ENCODE measurements at places on chromosomes 6 and 20.

DNA sequence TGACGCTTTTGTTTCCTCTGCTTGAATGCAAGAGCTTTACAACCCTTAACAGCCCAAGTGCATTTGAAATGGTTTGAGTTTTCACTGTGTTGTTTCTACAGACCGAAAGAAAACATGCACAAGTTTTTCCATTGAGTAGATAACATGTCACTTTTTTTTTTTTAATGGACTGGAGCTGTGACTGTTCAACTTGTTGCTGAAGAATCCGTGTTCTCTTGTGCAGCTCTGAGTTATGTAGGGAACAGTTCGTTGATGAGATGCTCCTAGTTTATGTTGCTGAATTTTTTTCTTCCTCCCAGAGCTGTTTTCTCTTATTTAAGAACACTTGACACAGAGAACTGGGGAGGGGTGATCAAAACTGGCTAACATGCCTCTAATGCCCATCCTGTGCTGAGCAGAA, 89.3 kb downstream of the DTD1 start:
- no peak for DNase-seq

GRCh38 chr6:45965792-45966191, 49.9 kb downstream of the CLIC5 start:
- no peak for DNase-seq

GRCh38 chr6:143406673-143407072, 43.8 kb downstream of the ADAT2 start:
- DNase-seq, result no peak

GRCh38 chr20:24795436-24795835, 153.6 kb upstream of the CST7 start:
- DNase-seq, result no peak

- no peak for DNase-seq
Observed at GRCh38 chr6:17227403-17227802, 53.8 kb upstream of the RBM24 start.

DNA sequence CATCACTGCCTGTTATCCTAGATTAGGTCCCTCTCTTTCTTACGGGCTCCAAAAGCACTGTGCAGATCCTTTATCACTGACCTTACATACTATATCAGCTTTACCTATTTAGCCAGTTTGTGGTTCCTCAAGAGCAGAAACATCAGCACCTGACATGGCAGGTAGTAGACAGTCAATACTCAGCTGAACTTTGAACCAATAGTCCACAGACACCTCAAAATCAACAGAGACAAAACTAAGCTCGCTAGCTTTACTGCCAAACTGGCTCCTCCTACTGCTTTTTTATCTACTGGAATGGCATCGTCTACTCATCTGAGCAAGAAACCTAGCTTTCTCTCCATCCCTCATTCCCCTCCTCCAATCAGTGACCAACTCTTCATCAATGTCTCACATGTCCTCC, 5.6 kb downstream of the IL17A start:
- no peak for DNase-seq

DNA sequence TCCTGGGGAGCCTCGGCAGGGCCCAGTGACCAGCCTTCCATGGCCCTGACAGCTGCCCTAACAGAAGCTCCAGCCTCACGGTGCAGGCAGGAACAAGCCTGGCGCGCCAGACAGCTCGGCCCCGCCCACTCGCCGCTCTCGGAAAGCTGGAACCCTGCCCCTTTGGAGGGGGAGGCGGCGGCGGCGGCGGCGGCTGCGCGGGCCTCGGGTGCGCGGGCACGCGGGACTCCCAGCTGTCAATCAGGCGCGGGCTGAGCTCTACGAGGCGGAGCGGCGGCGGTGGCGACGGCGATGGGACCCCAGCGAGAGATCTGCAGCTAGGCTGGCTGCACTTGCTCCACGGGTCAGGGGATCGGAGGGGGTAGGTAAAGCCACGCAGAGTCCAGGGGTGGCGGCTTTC, at the start of gene NRSN1:
Gene NRSN1, plus strand, starts transcription at position 236 of the 400 bp plus-strand sequence. CDS start 8,113 bp downstream, outside the sequence.
- DNase-seq, result peak; percentile 33

- no peak for DNase-seq
Observed at GRCh38 chr6:169513478-169514193, 188.2 kb downstream of the WDR27 start.

GRCh38 chr6:167703781-167704180, 122.9 kb upstream of the AFDN start:
- DNase-seq, result no peak

- no peak for DNase-seq
Observed at GRCh38 chr6:7129360-7129759, 21.6 kb downstream of the RREB1 start.

GRCh38 chr6:21749754-21750153, 156.2 kb downstream of the SOX4 start:
- DNase-seq, result no peak

DNA sequence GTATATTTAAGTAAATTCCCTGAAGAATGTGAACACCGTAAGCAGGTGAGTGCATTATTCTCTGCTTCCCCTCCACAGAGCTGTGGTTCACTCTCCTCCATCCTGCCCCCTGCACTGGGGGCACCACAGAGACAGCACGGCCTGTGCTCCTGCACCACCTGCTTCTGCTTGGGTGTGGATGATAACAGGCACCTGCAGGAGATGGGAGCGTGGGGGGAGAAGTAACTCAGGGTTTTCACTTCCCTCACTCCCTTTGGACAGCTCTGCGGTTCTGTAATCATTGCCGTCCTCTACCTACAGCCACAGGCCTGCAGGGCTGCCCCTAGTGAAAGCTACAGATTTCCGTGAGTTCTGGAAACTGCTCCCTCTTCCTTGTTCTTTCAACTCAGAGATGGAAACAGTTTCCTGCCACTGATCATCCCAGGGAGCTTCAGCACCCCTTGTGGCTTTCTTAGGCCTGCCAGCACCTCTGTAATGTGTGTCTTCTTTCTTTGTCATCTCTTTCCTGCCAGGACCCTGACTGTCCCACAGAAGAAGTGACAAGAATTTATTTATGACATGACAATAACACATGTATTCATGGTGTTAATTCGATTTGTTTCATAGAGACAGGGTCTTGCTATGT, 21.3 kb upstream of the MICB start:
- no peak for DNase-seq

- DNase-seq, result no peak
Observed at GRCh38 chr6:36612101-36612625, 18.0 kb downstream of the SRSF3 start.

DNA sequence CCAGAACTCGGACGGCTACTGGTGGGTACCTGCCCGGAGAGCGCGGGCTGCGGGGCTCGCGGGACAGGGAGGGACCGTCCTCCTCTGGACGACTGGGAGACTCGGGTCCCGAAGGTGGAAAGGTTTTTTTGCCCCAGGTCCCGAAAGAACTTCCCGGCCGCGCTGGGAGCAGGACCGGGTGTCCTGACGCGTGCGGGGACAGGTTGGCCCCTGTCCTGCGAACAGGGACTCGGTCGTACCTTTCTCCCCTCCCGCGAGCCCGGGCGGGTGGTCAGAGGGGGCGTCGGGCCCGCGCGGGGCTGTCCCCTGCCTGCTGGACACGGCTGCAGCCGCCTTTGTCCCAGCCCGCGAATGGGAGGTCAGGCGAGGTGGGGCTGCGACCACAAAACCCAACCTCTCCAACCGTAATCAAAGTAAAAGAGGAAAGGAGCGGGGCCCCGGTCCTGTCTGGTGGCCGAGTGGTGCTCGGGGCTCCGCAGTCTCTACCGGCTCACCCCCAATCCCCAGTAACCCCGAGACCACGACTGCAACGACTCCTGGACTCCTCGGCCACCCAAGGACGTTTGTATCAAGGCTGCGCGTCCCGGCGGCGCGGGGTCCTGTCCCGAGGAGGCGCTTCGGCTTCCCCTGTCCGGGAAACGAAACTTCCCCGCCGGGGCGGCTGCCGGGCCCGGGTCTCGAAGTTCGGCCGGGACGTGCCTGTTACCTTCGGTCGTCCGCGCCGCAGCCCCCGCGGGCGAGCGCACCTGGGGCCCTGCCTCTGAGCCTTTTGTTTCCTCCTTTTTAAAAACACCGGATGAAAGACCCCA, 798 bp downstream of the DSP start:
- peak; percentile 51 for DNase-seq

GRCh38 chr6:119517428-119517827, 167.9 kb upstream of the MAN1A1 start:
- DNase-seq, result no peak

- no peak for DNase-seq
Observed at GRCh38 chr6:170258407-170258806, 32.5 kb downstream of the DLL1 start.

DNA sequence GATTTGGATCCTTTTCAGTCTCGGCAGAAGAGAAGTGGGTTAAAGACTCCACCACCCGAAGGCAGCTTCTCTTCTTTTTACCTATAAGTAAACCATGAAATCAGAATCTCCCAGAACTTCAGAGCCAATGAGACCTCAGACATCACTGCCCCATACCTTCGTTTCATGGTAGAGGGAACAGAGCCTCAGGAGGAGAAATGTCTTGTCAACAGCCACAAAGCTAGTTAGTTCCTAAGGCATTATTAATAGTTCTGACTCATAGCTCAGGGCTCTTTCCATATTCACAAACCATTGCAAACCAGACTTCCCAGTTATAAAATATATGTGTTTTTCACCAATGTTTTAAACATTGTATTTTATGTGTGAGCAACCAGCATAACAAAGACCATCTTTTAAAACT, 118.7 kb upstream of the RIPOR2 start:
- no peak for DNase-seq

DNA sequence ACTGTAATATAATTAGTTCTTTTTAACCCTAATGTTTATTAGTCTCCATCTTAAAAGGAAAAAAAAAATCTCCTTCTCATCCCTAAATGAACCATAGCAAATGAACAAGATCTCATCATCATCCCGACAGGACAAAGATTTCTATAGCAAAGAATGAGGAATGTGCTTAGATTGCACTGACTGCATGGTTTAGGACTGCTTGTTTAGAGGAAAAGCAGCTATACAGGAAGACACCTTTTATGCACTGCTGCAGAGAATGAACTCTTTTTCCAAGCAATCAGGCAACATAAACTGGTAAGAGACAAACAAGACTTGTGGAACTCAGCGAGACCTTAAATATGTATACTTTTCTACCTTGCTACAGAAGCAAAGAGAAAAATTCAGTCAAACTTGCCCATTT, 26.8 kb downstream of the CSNK2A1 start:
- DNase-seq, result no peak

- no peak for DNase-seq
Observed at GRCh38 chr6:47437592-47437991, 40.0 kb upstream of the CD2AP start.

DNA sequence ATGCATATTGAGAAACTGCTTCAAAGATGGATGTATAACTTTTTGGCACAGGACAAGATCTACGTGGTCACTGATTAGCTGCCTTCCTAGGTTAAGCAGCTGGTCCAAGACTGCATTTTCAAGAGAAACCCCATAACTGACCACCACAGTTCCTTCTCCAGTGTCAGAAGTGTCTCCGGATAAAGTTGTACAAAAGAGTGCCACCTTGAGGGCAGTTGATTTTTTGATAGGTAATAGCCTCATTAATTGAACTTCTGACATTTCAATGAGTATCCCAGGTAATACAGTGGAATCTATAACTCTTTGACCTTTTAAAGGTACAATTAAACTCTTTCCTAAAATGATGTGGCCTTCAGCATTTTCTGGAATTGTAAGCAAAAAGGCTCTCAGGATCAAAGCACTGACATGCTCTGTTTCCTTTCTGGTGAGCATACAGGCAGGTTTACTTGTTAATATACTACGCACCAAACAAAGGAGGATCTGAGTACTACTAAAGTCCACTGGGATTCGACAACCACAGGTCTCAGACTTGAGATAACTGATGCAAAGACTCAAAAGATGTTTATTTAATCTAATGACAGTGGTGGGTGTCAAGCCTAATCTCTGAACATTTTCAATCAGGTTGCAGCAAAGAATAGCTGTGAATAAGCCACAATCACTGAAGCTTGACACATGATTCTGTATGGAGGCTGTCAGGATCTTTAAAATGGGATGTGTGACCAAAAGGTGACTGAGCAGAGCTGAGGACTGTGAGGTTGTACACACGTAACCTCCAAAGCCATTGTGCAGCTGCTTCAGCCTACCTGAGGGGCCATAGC, 21.2 kb downstream of the MKKS start:
- DNase-seq, result no peak

GRCh38 chr6:160955508-160956295, 35.9 kb upstream of the MAP3K4 start:
- DNase-seq, result no peak

DNA sequence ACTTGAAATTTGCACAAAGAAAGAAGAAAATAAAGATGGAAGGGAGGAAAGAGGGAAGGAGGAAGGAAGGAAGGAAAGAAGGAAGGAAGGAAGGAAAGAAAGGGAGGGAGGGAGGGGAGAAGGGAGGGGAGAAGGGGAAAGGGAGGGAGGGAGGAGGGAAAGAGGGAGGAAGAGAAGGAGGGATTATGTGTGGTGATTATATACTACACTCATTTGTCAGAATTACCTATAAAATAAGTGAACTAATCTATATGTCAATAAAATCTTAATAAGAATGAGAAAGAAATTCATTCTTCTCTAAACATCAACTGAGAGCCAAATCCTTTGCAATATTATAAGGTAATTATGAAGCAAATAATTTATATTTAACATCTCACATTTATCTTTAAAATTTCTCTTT, 77.9 kb upstream of the TFAP2D start:
- no peak for DNase-seq

- DNase-seq, result no peak
Observed at GRCh38 chr6:139996253-139996834, 621.9 kb upstream of the CITED2 start.

- DNase-seq, result no peak
Observed at GRCh38 chr6:133816171-133816570, 72.7 kb upstream of the TCF21 start.

DNA sequence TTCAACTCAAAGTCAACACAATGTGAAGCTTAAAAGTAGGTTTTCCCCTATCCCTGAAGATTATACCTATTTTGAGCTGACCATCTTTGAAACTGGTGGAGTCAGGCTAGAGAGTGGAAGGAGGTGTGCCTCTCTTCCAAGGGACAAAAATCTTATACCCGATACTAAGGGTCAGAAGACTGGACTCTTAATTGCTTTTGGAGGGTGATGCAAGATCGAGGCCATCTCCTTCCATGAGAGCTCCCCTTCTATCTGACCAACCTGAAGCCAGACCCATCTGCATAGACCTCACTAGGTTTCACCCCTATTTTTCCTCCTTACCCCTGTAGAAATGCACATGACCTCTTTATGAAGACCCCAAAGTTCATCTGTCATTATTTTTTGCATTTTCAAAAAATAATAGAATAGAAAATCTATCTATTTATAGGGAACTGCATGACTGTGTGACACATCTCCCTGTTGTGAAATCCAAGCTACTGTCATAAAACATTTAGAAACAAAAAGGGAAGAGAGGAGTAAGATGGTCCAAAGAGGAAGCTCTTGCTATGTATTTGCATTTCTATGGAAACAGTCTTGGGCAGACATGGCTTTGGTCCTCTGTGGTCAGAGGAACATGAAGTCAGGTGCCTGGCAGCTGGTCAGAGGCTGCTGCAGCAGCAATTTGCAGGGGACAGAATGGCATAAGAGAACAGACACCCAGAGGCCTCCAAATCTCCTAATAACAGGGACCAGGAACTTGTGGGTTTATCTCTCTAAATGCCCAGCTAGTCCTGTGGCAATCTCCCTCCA, 349.2 kb downstream of the MAFB start:
- peak; percentile 24 for DNase-seq
